ENCODE measurements at places on chromosomes 6 and 20. TPM values are rescaled to one million over a fixed set of nuclear protein-coding genes. Genes with fewer than 3 reads are reported as not detected.
A peak's percentile ranks its signal among the peaks of the same experiment; 100 is the strongest.

GRCh38 chr6:56222499-56222898, 24.9 kb downstream of the COL21A1 start:
- H3K27ac ChIP-seq: no peak overlapping the region
- no peaks in the 10 kb centered on the region for H3K27me3 ChIP-seq
- no peaks in the 10 kb centered on the region for H3K36me3 ChIP-seq

GRCh38 chr20:17704589-17705317, 5.0 kb downstream of the BANF2 start:
- H3K36me3 ChIP-seq: no peaks in the 10 kb centered on the region
- no peak for DNase-seq
- no peak overlapping the region for H3K27ac ChIP-seq
- no peaks in the 10 kb centered on the region for H3K27me3 ChIP-seq

Gene PSORS1C2
- total RNA-seq: not detected

Gene ZNF334
- total RNA-seq: 15.2 TPM

Gene PKIB
- total RNA-seq: 170 TPM

DNA sequence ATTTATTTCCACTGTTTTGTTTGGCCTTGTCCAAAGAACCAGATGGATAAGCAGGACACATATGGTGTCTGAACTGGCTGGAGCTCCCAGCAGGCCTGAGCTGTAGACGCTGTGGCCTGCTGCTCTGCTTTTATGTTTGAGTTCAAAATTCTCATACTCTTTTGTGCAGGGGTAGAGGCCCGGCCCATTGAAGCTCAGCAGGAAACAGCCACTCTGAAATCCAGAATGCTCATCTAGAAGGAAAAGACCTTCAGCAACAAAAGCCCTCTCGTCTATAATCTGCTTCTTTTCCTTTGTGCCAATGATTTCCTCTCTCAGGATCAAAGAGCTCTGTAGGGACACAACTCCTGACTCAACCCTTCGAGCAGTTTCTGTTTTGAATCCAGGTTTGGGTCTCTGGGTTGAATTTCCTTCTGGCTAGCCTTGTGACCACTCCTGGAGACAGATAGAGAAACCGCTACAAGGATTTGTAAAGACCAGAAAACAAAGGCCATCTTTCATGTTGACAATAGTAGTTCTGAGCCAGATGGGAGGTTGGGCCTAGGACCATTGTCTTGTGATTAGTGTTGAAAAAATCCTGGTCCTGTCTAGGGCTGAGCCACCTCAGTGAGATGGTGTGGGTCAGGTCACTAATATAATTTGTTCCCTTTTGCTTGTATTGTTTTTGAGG, 446.7 kb downstream of the BCKDHB start:
- no peaks in the 10 kb centered on the region for H3K36me3 ChIP-seq
- no peak overlapping the region for H3K27ac ChIP-seq
- H3K27me3 ChIP-seq: no peaks in the 10 kb centered on the region
- no peak overlapping the region for H3K4me3 ChIP-seq
- DNase-seq: no peak
- no peaks in the 10 kb centered on the region for H3K4me1 ChIP-seq

GRCh38 chr20:15609921-15610320, 963.3 kb downstream of the KIF16B start:
- H3K36me3 ChIP-seq: no peaks in the 10 kb centered on the region
- no peak for DNase-seq
- H3K4me1 ChIP-seq: 0 out of 2 replicates have a peak, but pooled peaks cover 6% of the 10 kb centered on the region
- no peaks in the 10 kb centered on the region for H3K27me3 ChIP-seq
- H3K4me3 ChIP-seq: no peak overlapping the region
- no peak overlapping the region for H3K27ac ChIP-seq

DNA sequence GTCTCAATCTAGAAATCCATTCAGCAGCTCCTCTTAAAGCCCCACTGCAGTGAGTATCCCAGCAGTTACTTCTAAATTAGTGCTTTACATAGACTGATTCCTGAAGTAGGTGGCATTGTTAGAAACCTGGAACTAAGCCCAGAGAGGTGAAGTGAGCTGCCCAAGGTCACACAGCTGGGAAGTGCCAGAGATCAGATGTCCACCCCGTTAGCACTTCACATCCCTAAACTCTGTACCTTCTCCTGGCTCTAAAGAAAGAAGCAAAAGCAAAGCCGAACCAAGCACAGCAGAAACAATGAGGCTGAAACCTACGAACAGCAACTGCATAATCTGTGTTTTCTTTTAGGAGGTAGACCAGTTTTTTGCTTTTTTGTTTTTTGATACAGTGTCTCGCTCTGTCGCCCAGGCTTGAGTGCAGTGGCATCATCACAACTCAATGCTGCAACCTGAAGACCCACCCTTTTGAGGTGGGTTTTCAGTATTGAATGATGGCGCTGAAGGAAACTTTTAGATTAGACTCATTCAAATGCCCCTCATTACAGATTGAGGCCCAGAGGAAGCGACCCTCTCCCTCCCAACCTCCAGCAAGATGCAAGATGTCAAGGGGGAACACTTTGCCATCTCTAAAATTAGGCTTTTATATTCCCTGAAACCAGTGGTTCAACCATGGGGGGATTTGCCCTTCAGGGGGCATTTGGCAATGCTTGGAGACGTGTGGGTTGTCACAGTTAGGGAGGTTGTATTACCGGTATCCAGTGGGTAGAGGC, 3.2 kb upstream of the ZMYND8 start:
- H3K27me3 ChIP-seq: no peaks in the 10 kb centered on the region
- peak overlapping the region; percentile 24 for H3K4me3 ChIP-seq
- peak overlapping the region; percentile 97 for H3K27ac ChIP-seq
- H3K4me1 ChIP-seq: peaks cover 81% of the 10 kb centered on the region

DNA sequence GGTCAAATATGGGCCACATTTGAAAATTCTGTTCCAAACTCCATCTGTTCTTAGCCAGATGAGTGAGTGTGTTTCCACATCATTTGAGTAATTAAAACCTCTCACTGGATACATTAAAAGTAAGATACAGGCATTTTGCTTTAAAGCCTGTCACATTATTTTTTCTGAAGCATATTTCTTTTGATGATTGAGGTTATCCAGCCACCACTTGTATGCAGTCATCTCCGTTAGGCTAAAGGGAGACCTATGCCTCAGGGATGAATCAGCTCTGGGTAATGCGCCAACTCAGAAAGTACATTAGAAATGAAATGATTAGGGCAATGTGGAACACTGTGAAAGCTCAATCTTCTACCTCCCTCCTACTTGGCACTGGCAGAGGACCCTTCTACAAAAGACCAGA, 90.7 kb downstream of the SNAP25 start:
- no peaks in the 10 kb centered on the region for H3K36me3 ChIP-seq
- H3K27ac ChIP-seq: no peak overlapping the region
- no peaks in the 10 kb centered on the region for H3K27me3 ChIP-seq
- H3K4me3 ChIP-seq: no peak overlapping the region
- H3K4me1 ChIP-seq: peaks cover 11% of the 10 kb centered on the region

Gene CLIC5
- total RNA-seq: not detected

GRCh38 chr6:8939615-8940014, 504.3 kb upstream of the SLC35B3 start:
- DNase-seq: no peak
- H3K4me1 ChIP-seq: no peaks in the 10 kb centered on the region
- H3K27me3 ChIP-seq: no peaks in the 10 kb centered on the region
- H3K4me3 ChIP-seq: no peak overlapping the region
- H3K27ac ChIP-seq: no peak overlapping the region

DNA sequence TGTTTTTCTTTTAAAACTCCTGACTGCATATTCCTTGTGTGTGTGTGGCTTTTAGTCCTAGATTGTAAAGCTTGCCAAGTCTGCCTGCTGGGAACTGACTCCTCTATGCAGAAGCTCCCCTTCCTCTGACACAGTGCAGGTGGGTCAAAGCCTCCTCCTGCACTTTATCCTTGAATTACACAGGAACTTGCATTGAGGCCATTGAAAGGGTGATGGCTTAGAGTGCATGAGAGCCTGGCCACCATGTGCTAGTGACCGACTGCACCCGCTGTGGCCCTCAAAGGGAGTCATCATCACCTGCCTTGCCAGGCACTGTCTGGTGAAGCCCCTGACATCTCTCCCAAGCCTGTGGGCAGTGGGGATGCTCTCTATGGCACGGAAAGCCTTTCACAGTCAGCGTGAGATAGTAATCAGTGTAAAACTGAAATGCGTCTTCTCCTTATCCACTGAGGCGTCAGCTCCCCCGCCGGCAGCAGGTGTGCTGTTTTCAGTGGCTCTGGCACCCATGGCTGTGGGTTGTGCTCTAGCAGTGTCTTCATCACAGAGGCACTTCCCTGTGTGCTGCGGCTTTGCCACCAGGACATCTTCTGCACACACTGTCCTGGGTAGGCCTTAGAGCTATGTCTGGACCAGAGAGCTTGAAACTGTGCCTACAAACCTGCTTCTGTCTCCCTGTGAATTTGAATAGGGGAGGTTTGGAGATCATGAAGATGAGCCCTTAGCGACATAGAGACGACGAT, 87.9 kb downstream of the THBS2 start:
- no peak overlapping the region for H3K4me3 ChIP-seq
- no peak for DNase-seq
- no peak overlapping the region for H3K27ac ChIP-seq
- no peaks in the 10 kb centered on the region for H3K4me1 ChIP-seq
- no peaks in the 10 kb centered on the region for H3K36me3 ChIP-seq
- no peaks in the 10 kb centered on the region for H3K27me3 ChIP-seq

Gene RIMS4
- 39.7 TPM for total RNA-seq

DNA sequence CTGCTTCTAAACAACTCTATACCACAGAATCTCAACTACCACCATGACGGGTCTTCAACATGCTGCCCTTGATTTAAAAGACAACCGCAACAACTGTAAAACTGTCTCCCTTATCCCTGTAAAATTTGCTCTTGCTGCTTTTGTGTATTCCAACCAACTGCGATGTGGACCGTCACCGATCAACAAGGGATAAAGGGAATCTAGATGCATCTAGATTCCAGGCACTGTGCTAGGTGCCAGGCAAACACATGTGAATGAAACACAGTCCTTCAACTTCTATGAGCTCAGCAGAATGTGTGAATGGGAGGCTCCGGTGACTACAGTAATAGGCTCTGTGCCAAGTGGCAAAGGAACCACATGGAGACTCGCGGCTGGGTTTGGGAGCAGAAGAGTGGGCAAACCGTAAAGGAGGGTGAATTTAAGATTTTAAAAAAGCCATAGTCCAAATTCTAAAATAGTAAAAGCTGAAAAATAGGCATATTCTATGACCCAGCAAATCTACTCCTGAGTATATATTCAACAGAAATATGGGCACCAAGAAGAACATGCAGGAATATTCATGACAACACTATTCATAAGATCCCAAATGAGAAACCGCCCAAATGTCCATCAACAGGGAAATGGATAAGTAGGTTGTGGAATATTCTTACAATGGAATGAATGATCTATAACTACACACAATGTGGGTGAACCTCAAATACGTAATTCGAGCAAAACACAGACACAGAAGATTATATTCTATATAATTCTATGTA, 3.7 kb upstream of the PRND start:
- H3K4me1 ChIP-seq: peaks cover 12% of the 10 kb centered on the region
- no peaks in the 10 kb centered on the region for H3K36me3 ChIP-seq
- no peak overlapping the region for H3K4me3 ChIP-seq
- no peaks in the 10 kb centered on the region for H3K27me3 ChIP-seq
- no peak overlapping the region for H3K27ac ChIP-seq

All from GM23338 (cell line).